ENCODE measurements at places on chromosomes 12 and 14.
A peak's percentile ranks its signal among the peaks of the same experiment; 100 is the strongest.

GRCh38 chr14:95289323-95290010 lies 30.2 kb downstream of the CLMN start:
- no peak for DNase-seq

GRCh38 chr12:122449317-122449716 lies 26.8 kb upstream of the CLIP1 start:
- no peak for DNase-seq

- DNase-seq: no peak
Observed at GRCh38 chr14:75369506-75369905, 58.3 kb upstream of the JDP2 start.

- DNase-seq: no peak
Observed at GRCh38 chr12:291153-291723, 28.6 kb upstream of the SLC6A13 start.

DNA sequence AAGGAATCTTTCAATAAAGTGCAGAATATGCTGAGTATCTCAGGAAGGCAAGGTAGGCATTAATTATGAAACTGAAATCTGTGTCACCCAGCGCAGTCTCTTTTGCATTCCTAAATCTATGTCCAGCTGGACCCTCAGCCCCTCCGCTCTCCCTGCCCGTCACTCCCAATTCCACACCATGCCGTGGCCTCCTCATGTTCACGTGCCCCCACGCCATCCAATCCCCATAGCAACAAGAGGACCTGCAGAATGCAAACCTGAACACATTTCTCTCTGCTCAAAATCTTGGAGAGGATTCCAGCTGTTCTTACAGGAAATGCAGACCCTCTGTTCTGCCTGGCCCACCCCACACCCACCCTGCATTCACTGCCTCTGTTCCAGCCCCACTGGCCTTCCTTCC lies 35.3 kb downstream of the KDM2B start:
- no peak for DNase-seq

DNA sequence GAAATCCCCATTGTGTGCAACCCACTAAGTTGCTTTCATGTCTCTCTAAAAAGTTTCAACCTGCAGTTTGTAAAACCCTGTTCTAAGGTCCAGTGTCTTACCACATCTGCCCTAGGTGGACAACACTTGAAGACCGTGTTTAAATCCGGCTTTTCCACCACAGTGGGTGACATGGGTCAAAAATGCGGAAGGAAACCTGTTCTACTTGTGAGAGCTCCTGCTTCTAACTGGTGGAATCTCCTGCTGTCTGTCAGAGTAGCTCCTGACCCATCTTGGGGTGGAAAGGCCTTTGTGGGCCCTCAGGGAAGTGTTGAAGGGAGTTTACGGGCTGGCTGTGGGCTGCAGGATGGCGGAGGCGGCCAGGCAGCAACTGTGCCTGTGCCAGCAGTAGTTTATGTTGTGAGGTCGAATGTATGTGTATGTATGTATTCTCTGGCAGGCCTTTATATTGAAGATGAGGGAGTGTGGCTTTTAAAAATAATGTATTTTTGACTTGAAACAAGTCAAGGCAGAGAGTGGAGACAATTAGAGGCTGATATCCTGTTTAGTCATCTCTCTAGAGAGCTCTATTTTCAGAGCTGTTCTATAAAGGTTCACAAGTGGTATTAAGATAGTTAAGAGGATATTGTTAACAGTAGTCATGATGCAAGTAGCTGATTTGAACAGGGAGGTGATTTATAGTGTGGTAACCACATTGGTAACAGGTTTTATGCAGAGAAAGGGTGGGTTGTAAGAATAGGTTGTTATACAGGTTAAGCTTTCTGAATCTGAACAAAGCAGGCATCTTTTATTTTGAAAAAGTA lies 67.0 kb downstream of the PRKCH start:
- peak; percentile 37 for DNase-seq

- no peak for DNase-seq
Observed at GRCh38 chr14:22814941-22815713, at the start of gene SLC7A7. Gene SLC7A7, minus strand, starts transcription at chr14:22815435. Its CDS starts 2,037 bp downstream, at chr14:22813398.

GRCh38 chr14:81416981-81417380 lies 16.9 kb upstream of the STON2 start:
- DNase-seq: no peak

- peak; percentile 21 for DNase-seq
Observed at GRCh38 chr14:70893858-70894291, 13.4 kb upstream of the PCNX1 start.

- DNase-seq: no peak
Observed at GRCh38 chr14:55238019-55238680, 33.1 kb upstream of the FBXO34 start.

DNA sequence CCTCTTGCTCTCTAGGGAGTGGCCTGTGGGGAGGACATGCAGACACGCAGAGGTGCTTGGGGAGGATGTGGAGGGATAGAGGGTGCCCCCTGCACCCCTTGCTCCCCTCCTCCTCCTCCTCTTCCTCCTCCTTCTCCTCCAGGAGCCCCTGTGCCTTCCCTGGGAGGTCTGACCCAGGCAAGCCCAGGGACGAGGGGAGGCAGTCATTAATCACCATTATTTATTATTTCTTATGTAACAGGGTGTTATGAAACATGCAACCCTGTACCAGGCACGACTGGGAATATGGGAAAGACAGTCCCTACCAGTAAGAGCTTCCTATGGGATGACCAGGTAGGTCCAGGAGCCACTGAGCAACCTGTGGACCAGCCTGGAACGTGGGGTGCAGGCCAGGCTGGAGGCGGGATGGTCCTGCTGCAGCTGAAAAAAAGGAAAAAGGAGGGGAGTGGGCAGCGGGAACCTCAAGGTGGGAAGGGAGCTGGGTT lies 22.5 kb upstream of the PGF start:
- no peak for DNase-seq

- DNase-seq: no peak
Observed at GRCh38 chr12:57905812-57906475, 35.4 kb upstream of the ATP23 start.

GRCh38 chr14:35138585-35138984 lies 16.2 kb downstream of the PRORP start:
- no peak for DNase-seq

DNA sequence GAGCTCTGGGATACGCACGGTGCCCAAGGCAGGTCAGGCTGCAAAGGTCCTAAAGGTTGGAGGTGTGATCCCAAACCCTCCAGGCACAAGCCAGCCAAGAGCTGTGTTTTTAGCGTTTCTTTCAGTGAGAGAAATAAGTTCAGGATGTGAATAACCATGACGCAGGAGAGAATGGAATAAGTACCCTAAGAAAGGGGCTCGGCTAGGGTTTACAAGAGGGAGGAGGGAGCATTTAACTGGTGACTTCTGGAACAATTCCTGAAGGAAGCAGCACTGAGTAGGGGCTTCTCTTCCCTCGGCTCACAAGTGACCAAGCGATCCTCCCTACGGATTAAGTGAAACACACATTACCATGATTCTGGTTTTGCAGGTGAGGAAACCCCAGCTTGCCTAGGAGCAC lies 29.4 kb downstream of the SSH1 start:
- no peak for DNase-seq

DNA sequence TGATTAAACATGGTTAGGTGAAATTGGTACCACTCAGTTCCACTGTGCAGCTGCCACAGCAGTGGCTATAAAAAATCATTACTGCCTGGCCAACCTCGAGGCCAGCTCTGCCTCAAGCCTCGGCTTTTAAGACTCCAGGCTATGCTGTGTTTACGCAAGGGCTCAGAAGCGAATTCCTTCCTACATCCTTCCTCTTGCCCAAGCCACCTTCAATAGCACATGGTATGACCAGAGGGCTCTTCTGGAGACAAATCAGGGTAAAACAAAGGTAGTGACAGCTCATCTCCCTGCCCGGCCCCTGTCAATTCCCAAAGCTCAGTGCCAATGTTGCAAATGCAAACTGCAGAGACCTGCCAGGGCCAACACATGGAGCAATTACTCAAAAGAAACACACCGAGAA lies 31.9 kb downstream of the NUAK1 start:
- DNase-seq: no peak

- no peak for DNase-seq
Observed at GRCh38 chr12:123621101-123621500, 12.4 kb downstream of the EIF2B1 start.

GRCh38 chr14:25759920-25760655 lies 710.1 kb upstream of the STXBP6 start:
- DNase-seq: no peak

- DNase-seq: no peak
Observed at GRCh38 chr14:20680843-20681347, 3.5 kb upstream of the RNASE4 start.

- no peak for DNase-seq
Observed at GRCh38 chr14:88749139-88749538, 43.6 kb downstream of the EML5 start.

DNA sequence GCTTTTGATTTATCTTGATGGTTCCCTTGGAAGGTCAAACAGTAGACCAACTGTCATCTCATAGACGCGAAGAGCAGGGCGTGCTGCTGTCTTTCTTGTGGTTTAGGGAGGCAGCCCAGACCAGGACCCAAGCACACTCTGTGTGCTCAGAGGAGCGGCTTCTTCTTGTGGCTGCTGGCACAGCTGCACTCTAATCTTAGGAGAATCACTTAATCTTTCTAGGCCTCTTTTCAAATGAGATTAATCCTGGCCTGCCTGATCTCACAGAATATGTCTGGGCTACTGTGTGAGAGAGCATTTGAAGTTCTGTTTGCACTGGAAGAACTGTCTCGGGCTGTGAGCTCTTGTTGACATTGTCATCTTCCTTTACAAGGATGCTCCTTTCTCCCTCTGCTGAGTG lies 60.0 kb upstream of the TRAF3 start:
- DNase-seq: no peak

- DNase-seq: no peak
Observed at GRCh38 chr14:84042992-84043391, 1487.0 kb upstream of the FLRT2 start.

DNA sequence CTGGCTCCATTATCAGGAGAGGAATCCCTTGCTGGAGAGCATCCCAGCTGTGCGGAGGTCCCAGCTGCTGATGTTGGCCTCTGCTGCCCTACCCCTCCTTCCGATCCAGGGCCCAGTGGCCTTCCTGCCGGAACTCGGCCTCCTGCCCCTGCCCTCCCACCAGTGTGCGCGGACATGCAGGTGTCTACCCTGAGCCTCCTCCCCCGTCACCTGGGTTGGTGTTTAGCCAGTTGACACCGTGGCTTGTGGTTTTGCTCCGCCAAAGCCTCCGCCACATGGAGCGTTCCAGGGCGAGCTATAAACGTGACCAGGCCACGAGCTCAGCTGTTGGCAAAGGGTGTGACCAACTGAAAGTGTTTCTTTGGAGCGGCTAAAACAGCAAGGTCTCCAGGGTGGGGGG lies 1104.3 kb downstream of the BCL11B start:
- DNase-seq: no peak

DNA sequence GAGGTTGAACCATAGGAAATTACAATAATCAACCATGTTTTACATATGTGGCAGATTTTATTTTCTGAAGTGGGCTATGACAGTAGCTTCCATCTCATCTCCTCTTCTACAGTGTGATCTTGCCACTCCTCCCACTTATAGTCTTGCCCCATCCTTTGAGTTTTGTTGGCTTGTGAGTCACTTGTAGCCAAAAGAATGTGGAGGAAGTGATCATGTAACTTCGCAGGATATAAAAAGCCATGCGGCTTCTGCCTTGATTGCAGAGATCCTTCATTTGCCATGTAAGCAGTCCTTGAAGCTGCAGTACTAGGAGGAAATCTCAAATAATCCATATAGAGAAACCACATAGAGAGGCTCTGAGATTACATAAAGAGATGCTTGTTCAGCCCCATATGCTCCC lies 13.7 kb upstream of the ZNF84 start:
- DNase-seq: no peak

DNA sequence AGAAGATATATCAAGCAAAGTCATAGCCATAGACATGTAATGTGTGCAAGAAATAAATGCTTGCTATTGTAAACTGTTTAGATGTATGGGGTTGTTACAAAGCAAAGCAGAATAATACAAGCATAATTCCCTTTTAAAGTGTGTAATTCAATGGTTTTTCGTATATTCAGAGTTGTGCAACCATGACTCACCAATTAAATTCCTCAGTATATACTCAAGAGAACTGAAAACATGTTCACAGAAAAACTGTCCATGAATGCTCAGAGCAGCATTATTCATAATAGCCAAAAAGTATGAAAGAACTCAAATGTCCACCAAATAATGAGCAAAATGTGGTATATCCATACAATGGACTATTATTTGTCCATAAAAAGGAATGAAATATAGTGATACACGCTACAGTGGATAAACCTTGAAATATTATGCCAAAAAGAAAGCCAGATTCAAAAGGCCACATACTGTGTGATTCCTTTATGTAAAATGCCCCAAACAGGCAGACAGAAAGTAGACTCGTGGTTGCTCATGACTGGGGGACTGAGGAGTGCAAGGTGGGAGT lies 9.3 kb downstream of the GXYLT1 start:
- DNase-seq: no peak

Data from stimulated activated naive CD4-positive, alpha-beta T cell treated with Interleukin-2 at 50 U/mL for 16 hours (primary cell).